ENCODE measurements at places on chromosomes 4 and X.

DNA sequence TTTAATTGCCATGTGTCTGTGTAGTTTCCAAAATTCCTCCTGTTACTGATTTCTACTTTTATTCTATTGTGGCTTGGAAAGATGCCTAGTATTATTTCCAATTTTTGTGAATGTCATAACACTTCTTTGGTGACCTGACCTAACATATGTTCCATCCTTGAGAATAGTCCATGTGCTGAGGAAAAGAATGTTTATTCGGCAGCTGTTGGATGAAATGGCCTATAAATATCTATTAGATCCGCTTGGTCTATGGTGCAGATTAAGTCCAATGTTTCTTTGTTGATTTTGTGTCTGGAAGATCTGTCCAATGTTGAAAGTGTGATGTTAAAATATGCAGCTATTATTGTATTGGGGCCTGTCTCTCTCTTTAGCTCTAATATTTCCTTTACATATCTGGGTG is 219.2 kb upstream of the HDX start:
- H3K27me3 ChIP-seq, result no peaks in the 10 kb centered on the region
- no peak overlapping the region for H3K4me3 ChIP-seq
- no peaks in the 10 kb centered on the region for H3K4me1 ChIP-seq
- H3K27ac ChIP-seq, result no peak overlapping the region
- no peaks in the 10 kb centered on the region for H3K36me3 ChIP-seq
- DNase-seq, result no peak

DNA sequence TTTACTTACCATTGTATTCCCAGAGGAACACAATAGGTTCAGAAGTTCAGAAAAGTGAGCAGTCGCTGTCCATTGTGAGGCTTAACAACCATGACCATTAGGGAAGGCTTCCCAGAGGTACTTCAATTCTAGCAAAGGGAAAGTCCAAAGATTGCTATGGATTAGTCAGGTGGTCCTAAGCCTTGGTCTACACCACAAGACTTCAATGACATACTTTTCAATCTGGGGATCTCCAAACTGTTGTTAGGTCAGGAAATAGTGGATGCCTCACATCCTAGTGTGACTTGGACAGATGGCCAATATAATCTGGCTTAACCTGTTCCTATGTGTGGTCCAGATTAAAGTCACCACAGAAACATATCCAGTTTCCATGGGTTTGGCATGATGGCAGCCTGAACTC is 118.0 kb downstream of the SPCS3 start:
- no peaks in the 10 kb centered on the region for H3K27me3 ChIP-seq
- H3K4me3 ChIP-seq, result no peak overlapping the region
- no peak for DNase-seq
- H3K36me3 ChIP-seq, result no peaks in the 10 kb centered on the region
- no peaks in the 10 kb centered on the region for H3K4me1 ChIP-seq
- no peak overlapping the region for H3K27ac ChIP-seq

DNA sequence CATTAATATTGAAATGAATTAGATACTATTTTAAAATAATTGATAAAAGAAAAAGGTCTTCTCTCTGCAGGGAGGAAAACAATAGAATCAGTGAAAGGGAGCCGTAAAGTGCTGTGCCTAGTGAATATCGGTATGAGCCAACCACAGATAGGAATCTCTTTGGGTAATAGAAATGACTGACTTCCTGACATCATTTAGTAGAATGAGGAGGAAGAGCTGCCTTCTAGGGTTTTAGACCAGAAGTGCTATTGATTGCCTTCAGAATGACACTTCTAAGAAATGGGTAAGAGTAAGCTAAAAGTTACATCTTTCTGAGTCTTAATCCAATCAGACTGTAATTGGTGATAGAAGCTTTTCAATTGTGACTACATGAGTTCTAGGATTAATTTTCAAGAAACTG is 134.0 kb upstream of the MAP9 start:
- H3K4me3 ChIP-seq, result no peak overlapping the region
- no peak overlapping the region for H3K27ac ChIP-seq
- no peak for DNase-seq
- no peaks in the 10 kb centered on the region for H3K27me3 ChIP-seq

GRCh38 chr4:136156947-136157346 is 1375.3 kb downstream of the PCDH18 start:
- H3K4me1 ChIP-seq, result no peaks in the 10 kb centered on the region
- H3K27me3 ChIP-seq, result no peaks in the 10 kb centered on the region
- DNase-seq, result no peak
- no peak overlapping the region for H3K27ac ChIP-seq
- no peaks in the 10 kb centered on the region for H3K36me3 ChIP-seq
- H3K4me3 ChIP-seq, result no peak overlapping the region

DNA sequence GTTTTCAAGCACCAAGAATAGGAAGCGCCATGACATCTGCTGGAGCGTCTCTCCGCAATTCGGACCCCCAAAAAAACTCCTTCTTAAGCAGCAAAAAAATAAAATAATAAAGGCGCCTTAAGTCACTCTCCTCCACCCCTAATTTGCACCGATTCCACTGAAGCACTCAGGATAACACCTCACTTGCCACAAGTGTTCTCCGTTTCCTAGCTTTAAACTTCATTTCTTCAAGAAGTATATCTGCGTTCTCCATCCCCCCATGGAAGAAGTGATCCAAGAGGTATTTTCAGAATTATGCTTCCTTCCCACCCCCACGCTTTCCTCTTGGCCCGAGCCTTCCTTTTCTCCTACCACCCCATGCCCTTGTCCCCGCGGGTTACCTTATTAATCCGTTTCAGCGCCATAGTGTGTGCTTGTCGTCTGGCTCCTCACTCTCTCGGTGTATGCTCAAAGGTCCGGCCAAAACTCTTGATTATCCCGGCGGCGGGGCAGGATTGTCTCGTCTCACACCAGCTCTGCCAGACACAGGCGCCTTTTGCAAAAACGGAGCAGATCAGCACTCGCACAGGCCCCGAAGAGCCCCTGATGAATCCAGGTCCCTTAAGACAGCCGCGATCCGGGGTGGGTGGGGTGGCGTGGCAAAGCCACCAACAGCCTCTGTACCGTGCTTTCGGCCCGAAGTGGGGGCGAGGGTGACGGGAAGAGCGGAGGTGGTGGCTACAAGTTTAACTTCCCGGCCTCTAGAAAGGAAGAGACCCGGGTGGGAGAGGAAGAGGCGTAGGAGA is 1.1 kb downstream of the UBE2D3 start:
- peak overlapping the region; percentile 83 for H3K4me3 ChIP-seq
- H3K4me1 ChIP-seq, result peaks cover 42% of the 10 kb centered on the region
- no peaks in the 10 kb centered on the region for H3K27me3 ChIP-seq
- peak overlapping the region; percentile 99 for H3K27ac ChIP-seq
- DNase-seq, result no peak
- H3K36me3 ChIP-seq, result no peaks in the 10 kb centered on the region
